ENCODE measurements at places on chromosomes 11 and 22.

GRCh38 chr11:61281581-61282250 lies 13.4 kb downstream of the VWCE start:
- no peak for DNase-seq

DNA sequence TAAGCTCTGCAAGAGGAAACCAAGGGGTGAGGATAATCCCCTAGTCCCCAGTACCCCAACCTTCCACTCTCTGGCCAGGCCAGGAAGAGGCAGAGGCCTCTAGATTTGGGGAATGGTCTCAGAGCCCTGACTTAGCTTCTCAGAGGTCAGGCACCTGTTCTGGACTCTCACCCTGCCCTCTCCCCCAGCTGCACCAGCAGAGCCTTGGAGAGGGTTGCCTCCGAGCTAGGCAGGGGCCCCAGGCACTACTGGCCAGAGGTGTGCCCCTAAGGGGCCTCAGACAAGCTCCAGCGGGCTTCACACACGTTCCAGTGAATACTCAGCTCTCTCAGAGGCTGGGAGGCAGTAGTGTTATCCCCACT lies 8.0 kb downstream of the FREY1 start:
- no peak for DNase-seq

DNA sequence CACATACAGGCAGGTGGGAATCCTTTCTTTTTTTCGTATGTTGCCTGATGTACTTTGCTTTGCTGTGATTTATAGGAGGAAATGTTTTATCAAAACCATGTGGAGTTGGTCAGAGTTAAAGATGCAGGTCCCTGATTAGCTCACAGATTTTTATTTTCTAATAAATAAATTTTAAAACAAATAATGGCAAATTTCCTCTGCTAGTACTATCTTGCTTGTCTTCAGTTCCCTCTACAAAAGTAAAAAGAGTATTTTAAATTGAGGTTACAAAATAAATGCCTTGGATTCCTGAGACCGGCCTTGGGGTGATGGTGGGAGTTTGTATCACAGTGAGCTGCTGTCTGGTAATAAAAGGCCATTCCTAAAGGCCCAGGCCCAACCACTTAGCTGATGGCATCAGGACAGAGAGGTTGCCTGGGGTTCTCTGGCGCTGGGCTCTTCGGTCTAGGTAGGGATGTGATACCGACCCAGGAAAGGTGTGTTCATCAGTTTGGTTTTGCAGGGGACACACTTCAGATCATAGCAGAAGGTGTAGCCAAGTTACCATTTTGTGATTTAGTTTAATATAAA lies 129.0 kb downstream of the TBC1D22A start:
- no peak for DNase-seq

- peak; percentile 84 for DNase-seq
Observed at GRCh38 chr11:117071344-117071787, 26.9 kb downstream of the SIK3 start.

DNA sequence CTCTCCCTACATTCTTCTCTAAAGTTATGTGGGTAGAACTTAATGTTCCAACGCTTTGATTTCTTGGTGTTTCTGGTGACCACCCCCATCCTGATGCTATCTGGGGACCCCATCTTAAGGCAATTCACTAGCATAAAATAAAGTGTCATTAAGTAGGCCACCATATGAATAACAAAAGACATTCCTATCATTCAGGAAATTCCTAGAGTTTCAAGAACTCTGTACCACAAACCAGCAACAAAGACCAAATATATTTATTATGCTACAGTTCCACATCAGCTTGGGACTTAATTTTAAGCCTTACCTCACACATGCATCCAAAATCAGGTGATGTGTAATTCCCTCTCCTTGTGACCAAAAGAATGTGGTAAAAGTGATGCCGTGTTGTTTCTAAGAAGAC lies 254.6 kb upstream of the LRRC4C start:
- DNase-seq = no peak
